GM12891 (cell line): ENCODE measurements at places on chromosomes 6 and 20.

DNA sequence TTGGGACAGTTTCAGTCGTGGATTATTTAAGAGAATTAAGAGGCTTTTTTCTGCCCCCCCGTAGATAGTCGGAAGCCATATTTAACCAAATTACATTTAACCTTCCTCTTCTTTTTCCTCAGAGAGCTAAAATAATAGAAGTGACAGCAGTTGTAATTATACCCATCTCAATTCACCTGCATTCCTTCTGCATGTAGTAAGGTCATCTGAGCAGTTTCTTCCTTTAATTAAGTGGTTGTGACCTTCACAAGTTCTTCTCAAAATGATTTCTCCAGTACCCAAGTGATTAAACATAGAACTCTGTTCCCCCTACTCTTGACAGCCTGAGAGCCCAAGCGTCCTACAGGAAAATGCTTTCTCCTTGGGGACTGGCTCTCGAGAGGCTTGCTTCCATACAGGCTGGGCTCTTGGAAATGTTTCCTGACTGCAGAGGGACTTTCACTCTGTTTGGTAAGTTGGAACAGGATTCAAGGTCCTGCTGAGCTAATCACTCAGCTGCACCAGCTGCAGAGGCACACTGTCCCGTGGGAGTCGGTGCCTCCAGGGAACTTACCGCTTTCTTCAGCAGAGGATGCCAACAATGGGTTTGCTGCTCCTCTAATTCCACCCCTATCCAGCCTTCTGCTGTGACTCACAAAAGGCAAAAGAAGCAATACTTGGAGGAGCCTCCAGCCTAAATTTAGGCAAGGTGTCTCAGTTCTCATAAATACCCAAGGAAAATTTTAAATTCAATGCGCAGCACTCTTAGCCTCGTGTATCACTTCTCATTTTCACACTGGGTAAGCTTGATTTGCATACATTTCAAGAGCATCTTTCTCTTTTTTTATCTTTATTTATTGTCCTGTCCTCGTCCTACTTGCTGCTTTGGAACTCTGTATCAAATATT, 414.9 kb downstream of the KIF16B start:
- DNase-seq, result no peak

DNA sequence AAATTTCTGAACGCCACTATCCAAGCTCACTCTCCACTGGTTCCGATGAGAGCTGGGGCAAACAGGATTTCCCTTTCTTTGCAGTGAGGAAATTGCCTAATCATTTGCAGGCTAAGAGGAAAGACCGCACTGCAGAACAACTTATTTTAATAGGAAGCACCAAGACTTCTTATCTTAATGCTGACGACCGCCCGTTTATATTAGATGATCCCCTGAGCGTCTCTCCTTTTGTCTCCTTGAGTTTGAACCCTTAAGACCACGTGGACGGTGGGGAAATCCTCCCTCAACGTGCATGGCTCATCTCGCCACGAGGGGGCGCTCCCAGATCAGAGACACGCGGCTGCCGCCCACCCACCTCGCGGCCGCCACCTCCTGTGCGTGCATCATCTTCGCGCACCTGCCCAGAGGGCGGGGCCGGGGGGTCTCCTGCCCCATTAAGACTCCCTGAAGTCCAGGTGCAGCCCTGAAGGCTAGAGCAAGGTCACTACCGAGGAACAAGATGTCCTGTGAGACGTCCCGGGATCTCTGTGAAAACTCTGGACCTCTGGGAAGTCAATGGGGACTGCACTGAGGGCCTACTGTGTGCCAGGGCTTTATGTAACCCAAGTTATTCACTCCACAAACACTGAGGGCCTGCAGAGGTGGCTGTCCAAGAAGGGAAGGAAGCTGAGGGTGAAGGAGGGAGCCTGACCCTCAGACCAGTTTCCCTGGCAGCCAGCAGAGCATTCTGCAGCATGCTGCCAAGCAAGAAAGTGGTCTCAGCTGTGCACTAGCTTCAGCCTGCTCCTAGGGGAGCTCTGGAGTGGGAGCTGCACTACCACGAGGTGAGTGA, 28.1 kb downstream of the PDYN start:
- peak; percentile 66 for DNase-seq

GRCh38 chr6:19035461-19036195, 648.5 kb downstream of the RNF144B start:
- no peak for DNase-seq

- no peak for DNase-seq
These were observed 99.4 kb upstream of the RIPOR2 start for GRCh38 chr6:25035174-25035511.

GRCh38 chr6:98380589-98380988, 453.8 kb upstream of the POU3F2 start:
- no peak for DNase-seq

GRCh38 chr6:53746442-53747103, 48.2 kb upstream of the LRRC1 start:
- DNase-seq, result no peak

DNA sequence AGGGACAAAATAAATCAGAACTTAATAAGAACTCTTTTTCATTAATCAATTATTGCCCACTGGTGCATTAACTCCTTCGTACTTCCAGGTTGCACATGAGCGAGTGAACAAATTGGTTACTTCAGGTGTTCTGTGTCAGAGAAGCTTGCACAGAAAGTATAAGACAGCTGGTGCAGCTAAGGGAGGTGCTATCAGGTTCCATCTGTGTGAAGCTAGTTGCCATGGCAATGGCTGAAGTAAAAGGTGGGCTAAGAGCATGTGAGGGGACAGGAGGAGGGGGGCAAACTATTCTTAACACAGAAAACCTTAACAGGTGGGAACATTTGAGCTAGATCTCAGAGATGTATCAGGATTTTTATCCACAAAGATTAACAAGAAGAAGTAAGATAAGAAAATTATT, 81.6 kb downstream of the MANEA start:
- no peak for DNase-seq

DNA sequence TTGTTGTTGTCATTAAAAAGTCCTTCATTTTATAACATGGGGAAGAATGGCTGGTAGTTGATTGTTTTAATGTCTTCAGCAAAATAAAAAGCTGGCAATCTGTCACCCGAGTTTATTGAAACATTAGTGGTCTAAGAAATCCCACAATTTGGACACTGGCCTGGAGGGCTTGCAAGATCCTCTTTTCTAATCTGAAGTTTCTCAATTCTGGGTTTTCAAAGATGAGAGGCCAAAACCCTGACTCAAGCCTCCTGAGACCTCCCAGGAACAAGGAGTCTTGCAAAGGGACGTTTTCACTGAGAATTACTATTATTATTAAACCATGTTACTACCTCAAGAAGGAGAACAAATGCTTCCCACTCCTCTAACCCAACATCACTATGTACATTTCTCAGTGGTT, 19.5 kb downstream of the MAP1LC3A start:
- no peak for DNase-seq
